Fibroblast of lung (primary cell): ENCODE measurements at places on chromosomes 16 and 17.

DNA sequence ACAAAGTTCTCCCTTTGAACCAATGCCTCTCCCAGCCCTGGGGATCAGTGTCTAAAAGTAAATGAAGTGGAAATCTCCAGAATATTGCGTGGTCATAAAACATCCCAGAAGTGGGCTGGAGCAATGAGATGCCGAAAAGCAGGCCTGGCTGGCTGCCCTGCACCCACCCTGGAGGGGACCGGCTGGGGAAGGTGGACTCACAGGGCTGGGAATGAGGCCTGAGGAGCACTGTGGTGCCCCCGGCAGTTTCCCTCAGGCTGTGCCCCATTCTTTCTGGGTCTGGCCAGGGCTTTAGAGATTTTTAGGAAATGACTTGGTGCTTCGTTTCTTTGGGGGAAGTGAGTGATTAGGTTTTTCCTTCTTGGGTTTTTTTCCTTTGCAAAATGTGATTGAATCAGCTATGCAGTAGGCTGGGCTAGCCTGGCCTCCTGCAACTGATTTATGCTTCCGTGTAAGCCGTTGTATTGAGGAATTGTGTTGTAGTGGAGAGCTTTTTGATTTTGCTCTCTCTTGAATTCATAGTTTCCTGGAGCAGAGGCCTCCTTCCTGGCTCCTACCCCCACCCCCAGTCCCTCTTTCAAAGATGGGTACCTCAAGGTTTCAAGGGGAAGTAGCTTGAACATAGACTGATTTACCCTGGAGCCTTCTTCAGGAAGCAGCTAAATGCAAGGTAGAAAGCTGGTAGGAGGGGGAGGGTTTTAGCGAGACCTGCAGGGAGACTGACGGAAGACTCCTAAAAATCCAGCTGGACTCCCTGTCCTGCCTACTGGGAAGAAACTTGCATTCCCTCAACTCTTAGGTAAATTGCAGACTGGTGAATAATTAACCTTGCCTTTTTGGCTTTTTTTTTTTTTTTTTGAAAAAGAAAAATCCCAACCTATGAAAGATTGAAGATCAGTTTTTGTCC, 170.2 kb downstream of the RAB11FIP4 start:
- DNase-seq, result peak; percentile 78
- H3K27me3 ChIP-seq, result no peaks in the 10 kb centered on the region
- H3K36me3 ChIP-seq, result no peaks in the 10 kb centered on the region
- peak overlapping the region; percentile 92 for H3K4me3 ChIP-seq

DNA sequence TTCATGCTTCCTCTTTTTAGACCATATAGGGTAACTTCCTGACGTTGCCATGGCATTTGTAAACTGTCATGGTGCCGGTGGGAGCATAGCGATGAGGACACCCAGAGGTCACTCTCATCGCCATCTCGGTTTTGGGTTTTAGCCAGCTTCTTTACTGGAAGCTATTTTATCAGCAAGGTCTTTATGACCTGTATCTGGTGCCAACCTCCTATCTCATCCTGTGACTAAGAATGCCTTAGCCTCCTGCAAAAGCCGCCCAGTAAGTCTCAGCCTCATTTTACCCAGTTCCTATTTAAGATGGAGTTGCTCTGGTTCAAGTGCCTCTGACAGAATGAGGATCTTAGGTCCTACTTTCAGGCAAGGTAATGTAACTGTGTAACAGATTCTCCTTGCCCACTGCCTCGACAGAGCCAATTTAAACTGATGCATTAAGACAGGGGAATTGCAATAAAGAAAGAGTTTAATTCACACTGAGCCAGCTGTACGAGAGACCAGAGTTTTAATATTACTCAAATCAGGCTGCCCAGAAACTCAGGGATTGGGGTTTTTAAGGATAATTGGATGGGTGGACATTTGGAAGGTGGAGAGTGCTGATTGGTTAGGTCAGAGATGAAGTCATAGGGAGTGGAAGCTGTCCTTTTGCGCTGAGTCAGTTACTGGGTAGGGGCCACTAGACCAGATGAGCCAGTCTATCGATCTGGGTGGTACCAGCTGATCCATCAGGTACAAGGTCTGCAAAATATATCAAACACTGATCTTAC, 59.9 kb upstream of the ATF7IP2 start:
- no peak overlapping the region for H3K4me3 ChIP-seq
- H3K27ac ChIP-seq, result no peak overlapping the region
- no peaks in the 10 kb centered on the region for H3K27me3 ChIP-seq
- no peaks in the 10 kb centered on the region for H3K4me1 ChIP-seq
- DNase-seq, result peak; percentile 50
- no peaks in the 10 kb centered on the region for H3K36me3 ChIP-seq

GRCh38 chr16:50314665-50315064, 48.3 kb downstream of the ADCY7 start:
- H3K4me3 ChIP-seq, result no peak overlapping the region
- H3K4me1 ChIP-seq, result no peaks in the 10 kb centered on the region
- peaks cover 19% of the 10 kb centered on the region for H3K36me3 ChIP-seq
- no peak for DNase-seq

DNA sequence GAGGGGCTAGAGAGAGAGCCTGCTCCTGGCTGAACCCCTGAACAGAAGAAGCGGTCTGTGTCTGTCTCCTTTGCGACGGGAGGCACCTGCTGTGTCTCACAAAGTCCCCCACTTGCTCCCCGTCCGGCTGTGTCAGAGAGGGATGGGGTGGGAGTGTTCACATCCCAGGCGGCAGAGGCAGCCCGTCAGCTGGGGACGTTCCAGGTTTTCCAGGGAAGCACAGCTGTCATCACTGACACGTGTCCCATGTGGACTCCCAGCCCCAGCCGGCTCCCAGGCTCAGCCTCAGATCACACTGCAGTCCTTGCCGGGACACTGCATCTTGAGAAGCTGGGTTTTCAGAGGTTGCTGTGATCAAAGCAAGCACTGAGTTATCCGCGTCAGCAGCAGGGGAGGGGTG, 1.6 kb downstream of the TELO2 start:
- H3K4me3 ChIP-seq, result no peak overlapping the region
- no peaks in the 10 kb centered on the region for H3K27me3 ChIP-seq
- H3K4me1 ChIP-seq, result no peaks in the 10 kb centered on the region
- DNase-seq, result no peak
- no peak overlapping the region for H3K27ac ChIP-seq

- H3K27ac ChIP-seq, result no peak overlapping the region
- no peaks in the 10 kb centered on the region for H3K27me3 ChIP-seq
- no peak for DNase-seq
- no peaks in the 10 kb centered on the region for H3K36me3 ChIP-seq
- no peak overlapping the region for H3K4me3 ChIP-seq
- H3K4me1 ChIP-seq, result peaks cover 2% of the 10 kb centered on the region
These were observed 7.3 kb downstream of the GSE1 start for GRCh38 chr16:85620374-85620773.

DNA sequence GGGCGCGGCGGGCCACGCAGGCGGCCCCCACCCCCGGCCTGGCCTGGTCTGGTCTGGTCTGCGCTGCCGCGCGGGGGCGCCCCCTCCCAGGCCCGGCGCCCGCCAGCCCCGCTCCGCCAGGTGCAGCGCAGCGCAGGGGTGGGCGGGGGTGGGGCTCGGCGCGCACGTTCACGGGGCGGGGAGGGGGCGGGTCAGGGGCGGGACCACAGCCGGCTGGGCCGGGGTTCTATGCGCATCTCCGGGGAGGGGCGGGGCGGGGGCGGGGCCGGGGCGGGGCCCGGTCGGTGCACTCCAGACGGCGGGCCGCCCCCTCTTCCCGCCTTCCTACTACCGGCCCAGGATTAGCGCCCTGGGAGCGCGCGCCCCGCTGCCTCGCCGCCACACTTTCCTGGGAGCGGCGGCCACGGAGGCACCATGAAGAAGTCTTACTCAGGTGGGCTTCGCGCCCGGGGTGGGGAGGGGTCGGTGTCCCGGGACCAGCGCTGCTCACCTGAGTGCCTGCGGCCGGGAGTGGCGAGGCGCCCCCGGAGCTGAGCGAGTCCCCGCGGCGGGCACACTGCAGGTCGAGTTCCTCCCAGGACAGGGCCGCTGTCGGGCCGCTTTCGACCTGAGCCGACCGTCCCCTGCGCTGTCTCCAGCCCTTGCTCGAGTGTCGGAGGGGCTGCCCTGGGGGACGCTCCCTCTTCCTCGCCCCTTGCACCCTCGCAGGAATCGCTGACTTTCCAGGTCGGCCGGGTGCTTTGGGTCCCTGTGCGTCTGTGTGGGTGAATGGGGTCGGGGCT, 140.5 kb downstream of the SEC14L1 start:
- peak overlapping the region; percentile 53 for H3K4me3 ChIP-seq
- peaks cover 16% of the 10 kb centered on the region for H3K4me1 ChIP-seq
- DNase-seq, result peak; percentile 45
- no peak overlapping the region for H3K27ac ChIP-seq
- H3K36me3 ChIP-seq, result no peaks in the 10 kb centered on the region
- H3K27me3 ChIP-seq, result no peaks in the 10 kb centered on the region

DNA sequence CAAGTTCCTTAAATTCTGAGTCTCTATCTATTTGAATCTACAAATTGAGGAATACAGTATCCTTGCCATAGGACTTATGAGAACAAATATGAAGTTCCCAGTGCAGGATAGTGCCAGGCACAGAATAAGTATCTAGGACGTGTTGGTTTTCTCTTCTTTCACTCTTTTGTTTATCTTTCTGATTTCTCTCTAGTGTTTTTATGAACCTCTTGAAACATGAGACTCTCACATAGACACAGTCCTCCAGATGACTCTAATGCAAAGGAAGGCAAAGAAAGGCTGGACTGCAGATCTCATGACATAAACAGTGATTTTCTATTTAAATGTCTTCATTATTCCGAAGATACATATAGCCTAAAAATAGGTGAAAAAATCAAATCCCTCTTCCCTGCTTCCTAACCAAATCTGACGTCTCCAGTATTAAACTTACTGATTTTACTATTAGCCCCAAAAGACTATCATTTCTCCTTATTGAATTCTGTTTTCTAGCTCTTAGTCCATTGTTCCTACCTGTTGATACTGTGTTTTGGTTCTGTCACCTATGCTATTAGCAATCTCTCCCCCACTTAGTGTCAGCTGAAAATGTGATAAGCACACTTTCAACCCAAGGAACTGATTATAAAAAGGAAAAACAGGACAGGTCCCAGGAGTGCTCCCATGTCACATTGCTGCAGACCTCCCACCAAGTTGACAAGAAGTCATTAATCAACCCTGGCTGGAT, 24.9 kb upstream of the ADAMTS18 start:
- H3K27me3 ChIP-seq, result no peaks in the 10 kb centered on the region
- no peak for DNase-seq
- no peaks in the 10 kb centered on the region for H3K36me3 ChIP-seq
- no peaks in the 10 kb centered on the region for H3K4me1 ChIP-seq
- no peak overlapping the region for H3K27ac ChIP-seq
- no peak overlapping the region for H3K4me3 ChIP-seq

DNA sequence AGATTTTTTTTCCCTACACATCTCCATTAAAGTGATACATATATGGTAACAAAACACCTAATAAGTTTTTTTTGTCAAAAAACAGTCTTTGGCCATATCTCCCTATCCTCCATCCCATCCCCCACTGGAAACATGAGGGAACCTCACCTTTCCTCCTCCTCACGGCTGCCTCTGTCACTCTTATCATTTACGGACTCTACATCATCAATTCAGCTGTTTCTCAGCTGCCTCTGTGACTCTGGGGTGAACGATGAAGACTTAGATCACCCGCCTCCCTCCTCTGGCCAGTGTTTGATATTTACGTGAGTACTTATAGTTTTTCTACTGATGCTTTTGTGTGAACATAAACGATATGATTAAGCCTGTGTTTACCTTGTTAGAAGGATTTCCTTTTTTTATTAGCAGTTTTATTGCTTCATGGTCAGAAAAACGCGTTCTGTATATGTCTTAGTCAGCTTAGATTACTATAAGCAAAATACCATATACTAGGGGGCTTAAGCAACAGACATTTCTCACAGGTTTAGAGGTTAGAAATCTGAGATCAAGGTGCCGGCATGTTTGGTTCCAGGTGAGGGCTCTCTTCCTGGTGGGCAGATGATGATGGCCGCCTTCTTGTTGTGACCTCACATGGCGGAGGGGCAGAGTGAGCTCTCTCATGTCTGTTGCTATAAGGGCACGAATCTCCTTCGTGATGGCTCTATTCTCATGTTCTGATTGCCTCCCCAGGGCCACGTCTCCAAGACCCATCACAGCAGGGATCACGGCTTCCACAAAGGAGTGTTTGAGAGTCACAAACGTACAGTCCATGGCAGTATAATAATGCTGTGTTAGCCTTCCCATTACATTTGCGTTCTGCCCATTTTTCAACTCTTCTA, 32.1 kb downstream of the DNAH17 start:
- H3K4me3 ChIP-seq, result no peak overlapping the region
- no peaks in the 10 kb centered on the region for H3K36me3 ChIP-seq
- DNase-seq, result no peak

DNA sequence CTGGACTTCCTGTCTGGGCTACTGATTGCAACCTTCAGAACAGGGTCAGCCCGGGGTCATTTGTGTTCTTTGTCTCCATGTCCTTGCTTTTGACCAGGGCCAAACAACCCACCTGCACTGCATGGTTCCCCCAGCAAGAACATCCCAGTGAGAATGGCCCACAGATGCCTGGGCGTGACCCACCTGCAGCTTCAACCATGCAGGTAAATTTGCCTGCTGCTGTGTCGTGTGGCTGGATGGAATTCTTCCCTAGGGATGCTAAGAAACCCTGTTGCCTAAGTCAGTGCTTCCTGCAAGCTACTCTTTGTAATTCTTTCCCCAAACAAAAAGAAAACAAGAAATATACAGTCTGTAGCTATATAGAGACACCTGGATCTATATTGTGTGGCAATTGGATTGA, 12.5 kb downstream of the CDH13 start:
- no peaks in the 10 kb centered on the region for H3K36me3 ChIP-seq
- no peak overlapping the region for H3K4me3 ChIP-seq
- peak overlapping the region; percentile 81 for H3K27ac ChIP-seq
- peaks cover 18% of the 10 kb centered on the region for H3K4me1 ChIP-seq
- no peak for DNase-seq
- no peaks in the 10 kb centered on the region for H3K27me3 ChIP-seq

- peaks cover 4% of the 10 kb centered on the region for H3K27me3 ChIP-seq
- no peak overlapping the region for H3K27ac ChIP-seq
- H3K4me1 ChIP-seq, result no peaks in the 10 kb centered on the region
- no peaks in the 10 kb centered on the region for H3K36me3 ChIP-seq
These were observed 17.3 kb downstream of the CA5A start for GRCh38 chr16:87918866-87919680.

- H3K4me3 ChIP-seq, result no peak overlapping the region
- no peaks in the 10 kb centered on the region for H3K4me1 ChIP-seq
- DNase-seq, result no peak
These were observed 110.6 kb downstream of the ZNF423 start for GRCh38 chr16:49745311-49745747.
